Stimulated activated CD4-positive, alpha-beta T cell treated with anti-CD3 and anti-CD28 coated beads, Interleukin-1b, Interleukin-23, amount 100 ng/mL, for 1 hour (primary cell): ENCODE measurements at places on chromosomes 16 and 17.

DNA sequence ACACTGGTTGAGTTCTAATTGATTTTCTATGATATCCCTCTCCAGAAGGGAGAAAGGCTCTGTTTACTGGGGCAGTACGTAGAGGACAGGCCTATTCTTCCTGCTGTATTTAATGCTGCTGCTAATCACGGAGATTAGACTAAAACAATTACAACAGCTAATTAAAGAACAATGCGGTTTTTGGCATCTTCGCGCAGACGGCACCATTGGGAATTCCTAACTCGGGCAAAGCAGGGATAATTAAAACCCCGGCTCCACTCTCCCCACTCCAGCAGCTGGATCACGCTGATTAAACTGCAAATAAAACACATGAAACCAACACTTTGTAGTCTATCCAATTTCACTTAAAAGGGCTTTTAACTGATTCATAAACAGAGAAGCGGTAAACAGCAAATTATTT is 147.6 kb downstream of the XYLT1 start:
- DNase-seq, result no peak

DNA sequence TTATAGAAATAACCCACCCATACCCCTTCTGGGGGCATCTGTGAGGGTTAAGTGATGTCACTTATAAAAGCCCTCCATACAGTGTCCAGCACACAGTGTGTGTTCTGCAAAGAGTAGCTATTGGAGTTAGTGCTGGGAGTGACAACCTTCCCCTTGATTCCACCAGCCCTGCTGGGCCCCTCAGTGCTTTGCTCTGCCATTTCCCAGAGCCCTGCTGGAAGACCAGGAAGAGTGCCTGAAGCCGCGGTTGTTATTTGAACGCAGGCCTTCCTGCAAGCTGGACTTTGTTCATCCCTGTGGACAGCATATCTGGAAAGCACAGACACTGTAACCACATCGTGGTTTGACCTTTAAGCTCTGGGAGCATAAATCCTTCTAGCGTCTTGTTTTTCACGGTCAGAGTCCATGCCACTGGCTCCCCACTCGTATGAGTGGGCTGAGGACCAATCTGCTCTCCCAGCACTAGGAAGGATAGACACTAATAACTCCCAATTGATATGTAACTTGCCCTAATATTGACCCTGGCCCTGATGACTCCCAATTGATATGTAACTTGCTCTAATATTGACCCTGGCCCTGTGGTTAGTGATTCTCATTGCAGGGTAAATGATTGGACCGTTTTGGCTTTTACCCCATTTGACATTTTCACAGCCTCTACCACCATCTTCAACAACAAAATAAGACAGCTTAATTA is 297.1 kb upstream of the MAF start:
- DNase-seq, result no peak

DNA sequence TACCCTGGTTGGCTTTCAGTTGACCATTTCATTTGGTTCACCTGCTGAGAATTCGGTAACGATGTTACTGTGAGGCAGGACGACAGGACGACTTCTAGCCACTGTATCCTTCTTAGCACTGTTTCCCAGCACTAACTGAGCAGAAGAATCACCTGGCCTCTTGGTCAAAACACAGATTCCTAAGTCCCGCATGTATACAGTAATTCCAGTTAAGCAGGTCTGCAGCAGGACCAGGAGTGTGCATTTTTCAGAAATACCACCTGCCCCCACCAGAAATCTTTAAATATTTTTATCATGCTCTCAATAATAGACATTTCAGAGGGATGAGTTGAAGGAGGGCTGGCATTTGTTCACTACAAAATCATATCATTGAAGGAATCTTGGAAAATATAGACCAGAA is 22.6 kb downstream of the RSL1D1 start:
- DNase-seq, result no peak

- no peak for DNase-seq
Observed at GRCh38 chr16:24246911-24247607, 9.1 kb upstream of the CACNG3 start.

DNA sequence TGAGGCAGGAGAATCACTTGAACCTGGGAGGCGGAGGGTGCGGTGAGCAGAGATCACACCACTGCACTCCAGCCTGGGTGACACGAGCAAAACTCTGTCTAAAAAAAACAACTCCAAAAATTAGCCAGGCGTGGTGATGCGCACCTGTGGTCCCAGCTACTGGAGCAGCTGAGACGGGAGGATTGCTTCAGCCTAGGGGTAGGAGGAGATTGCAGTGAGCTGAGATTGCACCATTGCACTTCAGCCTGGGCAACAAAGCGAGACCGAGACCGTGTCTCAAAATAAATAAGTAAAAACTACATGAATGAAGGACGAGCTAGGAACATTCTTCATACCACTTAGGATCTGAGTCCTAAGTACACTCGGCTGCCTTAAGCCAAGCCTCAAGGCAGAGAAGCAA is 35.4 kb downstream of the CCDC57 start:
- no peak for DNase-seq

- DNase-seq, result no peak
Observed at GRCh38 chr16:85629326-85629725, 16.2 kb downstream of the GSE1 start.

- DNase-seq, result no peak
Observed at GRCh38 chr16:14437426-14437825, 192.6 kb downstream of the PARN start.
